Esophagus muscularis mucosa (tissue), 4 donors: ENCODE measurements at places on chromosomes 5 and 9. TPM values are rescaled to one million over a fixed set of nuclear protein-coding genes. Genes with fewer than 3 reads are reported as not detected.
A peak's percentile ranks its signal among the peaks of the same experiment; 100 is the strongest.

The CD274 gene
- 2.5 TPM for total RNA-seq

The ERAP2 gene
- total RNA-seq: 6.6 TPM

The TRAF1 gene
- 7.4 TPM for total RNA-seq

GRCh38 chr5:82924226-82925060 lies 152.8 kb downstream of the TMEM167A start:
- no peak overlapping the region for H3K27ac ChIP-seq
- H3K4me3 ChIP-seq: no peak overlapping the region
- DNase-seq: no peak
- H3K27me3 ChIP-seq: no peaks in the 10 kb centered on the region

DNA sequence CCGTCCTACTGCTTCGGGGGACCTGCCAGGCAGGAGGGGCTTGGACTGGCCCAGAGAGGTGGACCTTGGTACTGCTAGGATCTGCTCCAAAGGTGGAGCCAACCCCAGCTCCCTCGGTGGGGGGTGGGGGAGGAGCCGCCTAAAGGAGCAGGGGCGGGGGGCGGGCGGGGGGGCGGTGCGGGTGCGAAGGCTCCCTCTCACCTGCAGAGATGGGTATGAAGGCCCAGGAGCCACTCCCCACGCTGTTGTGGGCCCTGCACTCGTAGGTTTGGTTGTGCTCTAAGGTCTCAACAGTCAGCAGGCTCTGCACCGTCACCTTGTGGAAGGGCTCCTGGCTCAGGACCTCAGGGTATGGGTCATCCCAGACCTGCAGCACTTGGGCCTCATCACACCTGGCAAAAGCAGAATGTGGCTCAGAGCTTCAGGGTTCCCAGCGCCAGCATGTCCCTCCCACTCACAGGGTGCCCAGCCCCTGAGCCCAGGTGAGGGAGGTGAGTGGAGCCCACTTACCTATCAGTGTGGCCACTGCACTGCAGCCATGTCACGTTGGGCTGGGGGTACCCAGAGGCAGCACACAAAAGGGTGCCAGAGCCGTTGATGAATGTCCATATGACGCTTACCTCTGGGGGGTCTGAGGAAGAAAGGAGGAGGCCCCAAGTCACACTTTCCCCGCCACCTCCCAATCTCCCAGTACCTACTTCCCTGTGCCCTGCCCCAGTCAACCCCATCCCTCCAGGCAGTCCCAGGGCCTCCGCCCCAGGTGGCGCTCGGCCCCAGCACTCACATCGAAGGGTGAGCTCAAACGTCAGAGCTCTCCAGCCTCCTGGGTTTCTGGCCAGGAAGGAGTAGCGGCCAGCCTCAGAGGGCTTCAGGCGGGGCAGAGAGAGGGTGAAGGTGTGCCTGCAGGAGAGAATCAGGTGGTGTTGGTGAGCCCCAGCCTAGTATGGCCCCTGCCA lies 16.4 kb downstream of the CSF1R start:
- H3K4me1 ChIP-seq: peaks cover 15% of the 10 kb centered on the region
- H3K27me3 ChIP-seq: no peaks in the 10 kb centered on the region
- DNase-seq: no peak
- no peak overlapping the region for H3K4me3 ChIP-seq
- H3K36me3 ChIP-seq: no peaks in the 10 kb centered on the region
- no peak overlapping the region for H3K27ac ChIP-seq

DNA sequence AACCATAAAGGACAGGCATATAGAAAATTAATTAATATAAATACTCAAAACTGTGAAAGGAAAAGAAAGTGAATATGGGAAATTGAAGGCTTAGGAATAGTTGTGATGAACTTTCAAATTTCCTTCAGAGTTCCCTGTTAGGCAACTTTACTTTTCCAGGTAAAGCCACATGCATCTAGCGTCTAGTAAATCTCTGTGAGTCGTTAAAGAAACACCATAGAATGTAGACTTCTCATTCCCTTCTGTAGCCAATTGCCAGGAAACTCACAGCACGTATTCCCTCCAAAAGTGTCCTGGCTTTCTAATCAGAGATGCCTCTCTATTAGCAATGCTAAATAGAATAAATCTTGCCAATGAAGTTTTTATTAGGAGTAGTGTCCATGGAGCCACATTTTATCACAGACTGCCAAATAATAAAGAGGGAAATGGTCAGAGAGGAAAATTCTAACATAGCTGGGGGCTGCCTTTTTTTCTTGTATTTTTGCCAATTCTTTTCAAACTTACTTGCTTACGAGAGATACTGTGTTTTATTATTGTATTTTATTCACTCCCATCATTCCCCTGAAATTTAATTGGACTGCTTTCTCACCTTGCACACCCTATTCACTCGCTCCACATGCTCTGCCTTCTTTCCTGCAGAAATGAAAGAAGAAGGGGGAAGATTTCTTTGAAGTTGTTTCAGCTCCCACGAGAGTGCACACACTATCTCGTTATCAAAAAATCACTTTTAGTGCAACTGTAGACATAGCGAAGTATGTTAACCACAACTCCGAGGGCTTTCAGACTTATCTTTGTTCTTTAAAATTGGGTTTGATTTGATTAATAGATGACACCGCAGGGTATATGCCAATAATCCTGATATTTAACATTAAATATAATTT lies 439.0 kb downstream of the CSNK1G3 start:
- H3K36me3 ChIP-seq: no peaks in the 10 kb centered on the region
- H3K4me1 ChIP-seq: no peaks in the 10 kb centered on the region
- no peak overlapping the region for H3K27ac ChIP-seq
- DNase-seq: no peak
- no peak overlapping the region for H3K4me3 ChIP-seq
- H3K27me3 ChIP-seq: no peaks in the 10 kb centered on the region

DNA sequence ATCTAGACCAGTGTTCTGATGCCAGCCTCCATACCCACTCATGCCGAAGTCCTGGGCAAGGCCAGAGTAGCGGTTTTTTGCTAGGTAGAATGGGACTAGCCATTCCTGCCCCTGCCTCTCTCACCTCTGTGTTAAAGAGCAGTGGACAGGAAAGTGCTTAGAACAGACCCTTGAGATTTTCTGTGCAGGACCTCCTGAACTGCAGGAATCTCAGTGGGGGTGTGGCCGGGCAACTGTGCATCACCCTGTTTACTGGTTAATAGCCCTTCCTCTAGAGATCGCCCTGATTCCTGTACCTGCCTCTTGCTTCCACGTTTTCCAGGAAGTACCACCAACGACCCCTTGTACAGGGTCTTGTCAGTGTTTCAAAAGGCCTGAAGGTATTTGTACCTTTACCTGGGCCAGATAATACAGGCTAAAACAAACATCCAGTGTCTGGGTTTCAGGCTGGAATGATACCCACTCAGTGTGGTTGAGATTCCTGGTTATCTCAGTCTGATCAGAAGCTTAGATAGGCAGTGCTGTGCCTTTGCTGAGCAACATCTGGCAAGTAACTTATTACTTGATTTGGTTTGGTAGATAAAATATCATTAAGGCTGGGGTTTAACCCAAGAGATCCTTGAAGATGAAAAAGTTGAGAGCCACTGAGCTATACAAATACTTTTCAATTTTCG lies 65.9 kb downstream of the RGS3 start:
- H3K27me3 ChIP-seq: no peaks in the 10 kb centered on the region
- H3K27ac ChIP-seq: no peak overlapping the region
- H3K4me3 ChIP-seq: no peak overlapping the region
- peaks cover 49% of the 10 kb centered on the region for H3K4me1 ChIP-seq
- no peak for DNase-seq

GRCh38 chr5:137752905-137753690 lies 1.1 kb downstream of the HNRNPA0 start:
- H3K27ac ChIP-seq: peak overlapping the region; percentile 98
- H3K36me3 ChIP-seq: no peaks in the 10 kb centered on the region
- H3K4me1 ChIP-seq: peaks cover 50% of the 10 kb centered on the region
- peak overlapping the region; percentile 61 for H3K4me3 ChIP-seq

DNA sequence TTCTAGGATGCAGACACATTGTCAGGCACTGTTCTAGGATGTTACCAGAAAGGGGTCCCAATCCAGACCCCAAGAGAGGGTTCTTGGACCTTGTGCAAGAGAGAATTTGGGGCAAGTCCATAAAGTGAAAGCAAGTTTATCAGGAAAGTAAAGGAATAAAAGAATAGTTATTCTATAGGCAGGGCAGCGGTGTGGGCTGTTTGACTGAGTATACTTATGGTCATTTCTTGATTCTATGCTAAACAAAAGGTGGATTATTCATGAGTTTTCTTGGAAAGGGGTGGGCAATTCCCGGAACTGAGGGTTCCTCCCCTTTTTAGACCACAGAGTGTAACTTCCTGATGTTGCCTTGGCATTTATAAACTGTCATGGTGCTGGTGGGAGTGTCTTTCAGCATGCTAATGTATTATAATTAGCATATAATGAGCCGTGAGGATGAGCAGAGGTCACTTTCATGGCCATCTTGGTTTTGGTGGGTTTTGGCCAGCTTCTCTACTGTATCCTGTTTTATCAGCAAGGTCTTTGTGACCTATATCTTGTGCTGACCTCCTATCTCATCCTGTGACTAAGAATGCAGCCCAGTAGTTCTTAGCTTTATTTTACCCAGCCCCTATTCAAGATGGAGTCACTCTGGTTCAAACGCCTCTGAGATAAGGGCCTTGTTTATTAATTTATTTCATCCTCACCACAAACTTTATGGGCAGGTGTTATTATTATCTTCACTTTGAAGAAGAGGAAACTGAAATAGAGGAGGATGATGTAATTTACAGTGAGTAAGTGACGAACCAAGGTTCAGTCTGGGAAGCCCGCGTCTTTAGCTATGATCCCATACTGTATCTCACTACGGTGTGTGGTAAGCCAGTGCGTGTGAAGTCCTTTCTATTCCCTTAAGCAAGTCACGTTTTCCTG lies 186.0 kb upstream of the KLF4 start:
- no peak overlapping the region for H3K27ac ChIP-seq
- no peaks in the 10 kb centered on the region for H3K4me1 ChIP-seq
- H3K36me3 ChIP-seq: no peaks in the 10 kb centered on the region
- no peak for DNase-seq
- no peak overlapping the region for H3K4me3 ChIP-seq

DNA sequence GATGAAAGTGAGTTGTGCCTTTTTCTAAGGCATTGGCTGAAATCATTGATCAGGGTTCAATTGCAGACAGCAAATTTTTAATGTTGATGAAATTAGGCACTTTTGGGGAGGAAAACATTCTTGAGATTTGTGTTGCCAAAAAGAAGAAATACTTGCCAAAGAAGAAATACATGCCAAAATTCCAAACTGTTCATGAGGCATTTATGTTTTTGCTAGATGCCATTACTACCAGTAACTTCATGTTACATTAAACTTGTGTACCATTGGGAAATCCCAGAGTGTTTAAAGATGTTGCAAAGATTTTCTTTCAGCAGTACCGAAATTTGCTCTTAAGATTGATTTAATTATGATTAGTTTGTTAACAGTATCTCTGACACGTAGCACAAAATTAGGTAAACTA lies 7.0 kb downstream of the XRCC4 start:
- H3K36me3 ChIP-seq: no peaks in the 10 kb centered on the region
- no peak for DNase-seq
- no peak overlapping the region for H3K4me3 ChIP-seq
- H3K27me3 ChIP-seq: no peaks in the 10 kb centered on the region
- H3K27ac ChIP-seq: no peak overlapping the region

GRCh38 chr9:134666208-134666607 lies 24.6 kb downstream of the COL5A1 start:
- no peak overlapping the region for H3K4me3 ChIP-seq
- DNase-seq: no peak
- H3K27ac ChIP-seq: no peak overlapping the region
- no peaks in the 10 kb centered on the region for H3K27me3 ChIP-seq
- peaks cover 78% of the 10 kb centered on the region for H3K4me1 ChIP-seq

DNA sequence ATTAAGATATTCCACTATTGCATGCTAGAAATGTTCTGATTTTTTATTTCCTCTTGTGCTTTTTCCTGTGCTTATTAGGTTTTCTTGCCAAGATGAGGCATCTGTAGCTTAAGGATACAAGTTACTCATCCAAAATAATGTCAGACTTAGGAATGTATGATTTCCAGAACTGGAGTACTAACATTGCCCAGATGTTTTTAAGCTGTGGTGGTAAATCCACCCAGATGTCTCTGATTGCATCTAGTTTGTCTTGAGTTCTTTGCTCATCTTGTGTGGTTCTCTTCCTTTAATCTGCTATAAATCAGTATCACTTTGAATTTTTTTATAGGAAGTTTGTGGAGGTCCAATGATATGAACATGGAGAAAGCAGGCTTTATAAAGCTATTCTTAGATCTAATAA lies 337.5 kb upstream of the ZNF608 start:
- peaks cover 13% of the 10 kb centered on the region for H3K4me1 ChIP-seq
- H3K4me3 ChIP-seq: no peak overlapping the region
- DNase-seq: no peak
- no peak overlapping the region for H3K27ac ChIP-seq
- H3K36me3 ChIP-seq: no peaks in the 10 kb centered on the region

DNA sequence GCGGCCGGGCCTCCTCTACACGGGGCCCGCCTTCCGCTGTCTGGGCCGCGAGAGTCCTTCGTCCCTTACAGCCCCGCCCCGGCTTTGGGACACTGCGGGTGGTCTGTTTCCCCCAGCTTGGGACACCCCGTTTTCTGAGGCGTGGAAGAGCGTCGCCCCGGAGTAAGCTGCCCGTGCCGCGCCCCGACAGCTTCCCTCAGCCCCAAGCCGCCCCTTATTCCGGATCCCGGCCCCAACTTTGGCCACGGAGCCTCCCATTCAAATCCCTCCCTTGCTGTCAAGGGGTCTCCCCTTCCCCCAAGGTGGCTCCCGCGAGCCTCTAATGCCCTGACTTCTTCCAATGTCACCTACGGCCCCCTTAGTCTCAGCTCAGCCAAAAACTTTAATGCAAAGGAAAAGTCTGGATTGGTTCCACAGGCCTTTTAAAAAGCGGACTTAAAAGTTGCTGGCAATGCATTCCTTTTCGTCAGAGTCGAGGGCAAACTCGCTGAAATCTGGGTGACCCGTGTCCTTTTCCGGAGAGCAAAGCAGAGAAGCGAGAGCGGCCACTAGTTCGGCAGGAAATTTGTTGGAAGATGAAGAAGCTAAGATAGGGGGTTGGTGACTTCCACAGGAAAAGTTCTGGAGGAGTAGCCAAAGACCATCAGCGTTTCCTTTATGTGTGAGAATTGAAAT lies 19.8 kb downstream of the EXOSC2 start:
- peak overlapping the region; percentile 92 for H3K4me3 ChIP-seq
- DNase-seq: no peak
- peaks cover 47% of the 10 kb centered on the region for H3K4me1 ChIP-seq
- peak overlapping the region; percentile 97 for H3K27ac ChIP-seq

- H3K27ac ChIP-seq: no peak overlapping the region
- H3K4me3 ChIP-seq: no peak overlapping the region
Observed at GRCh38 chr5:158861366-158861765, 238.3 kb downstream of the EBF1 start.

DNA sequence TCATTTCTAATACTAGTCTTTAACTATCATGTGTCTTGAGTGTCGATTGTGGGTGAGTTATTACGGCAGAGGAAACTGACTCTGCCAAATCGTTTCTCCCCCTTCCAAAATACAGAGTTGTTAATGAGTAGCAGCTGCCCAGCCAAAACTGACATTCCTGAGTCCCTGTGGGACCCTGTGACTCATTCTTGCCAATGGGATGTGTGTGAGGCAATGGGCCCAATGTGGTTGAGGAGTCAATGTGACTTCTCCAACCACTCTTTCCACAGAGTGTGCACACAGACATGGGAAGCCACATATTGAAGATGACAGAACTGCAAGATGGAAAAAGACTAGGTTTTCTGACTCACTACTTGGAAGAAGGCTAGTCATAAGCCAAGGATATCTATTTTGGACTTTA lies 434.7 kb downstream of the DTWD2 start:
- H3K4me3 ChIP-seq: no peak overlapping the region
- DNase-seq: no peak

- H3K27ac ChIP-seq: peak overlapping the region; percentile 72
- H3K4me3 ChIP-seq: peak overlapping the region; percentile 8
- no peaks in the 10 kb centered on the region for H3K36me3 ChIP-seq
- DNase-seq: no peak
- peaks cover 74% of the 10 kb centered on the region for H3K4me1 ChIP-seq
Observed at GRCh38 chr5:88829054-88829453, 53.9 kb downstream of the MEF2C start.

The OBP2A gene
- total RNA-seq: not detected
